ENCODE measurements at places on chromosomes 6 and 20. TPM values are rescaled to one million over a fixed set of nuclear protein-coding genes. Genes with fewer than 3 reads are reported as not detected.

Gene WFDC12
- not detected for total RNA-seq

Gene LHFPL5
- not detected for total RNA-seq

- DNase-seq, result no peak
Measured at GRCh38 chr6:78875505-78875904, 8.2 kb downstream of the IRAK1BP1 start.

Gene TNFRSF21
- total RNA-seq, result 9.3 TPM

Gene CYP24A1
- not detected for total RNA-seq

Gene KCNK5
- total RNA-seq, result 0.50 TPM

Measured in left ventricle myocardium superior (tissue), 1 donor.